ENCODE measurements at places on chromosomes 3 and 15.

- no peak for DNase-seq
These were observed 58.3 kb upstream of the TFRC start for GRCh38 chr3:196140224-196140623.

- no peak for DNase-seq
These were observed 74.2 kb downstream of the HMCES start for GRCh38 chr3:129352650-129353588.

DNA sequence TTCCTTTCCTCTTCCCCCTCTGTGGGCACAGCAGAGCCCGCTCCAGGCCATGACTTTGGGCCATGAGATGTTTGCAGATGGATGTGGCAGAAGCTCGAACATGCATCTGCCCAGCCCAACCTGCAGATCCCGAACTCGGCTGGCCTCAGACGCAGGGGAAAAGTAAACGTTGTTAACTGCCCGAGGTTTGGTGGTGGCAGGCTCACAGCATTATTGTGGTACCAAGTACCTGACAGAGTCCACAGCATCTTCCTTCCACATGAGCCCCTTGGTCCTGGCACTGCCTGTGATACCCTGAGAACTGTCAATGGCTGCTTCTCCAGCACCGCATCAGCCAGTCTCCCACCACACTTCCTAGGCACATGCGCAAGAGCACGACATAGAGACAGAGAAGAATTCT is 424.3 kb downstream of the OCA2 start:
- DNase-seq, result no peak

DNA sequence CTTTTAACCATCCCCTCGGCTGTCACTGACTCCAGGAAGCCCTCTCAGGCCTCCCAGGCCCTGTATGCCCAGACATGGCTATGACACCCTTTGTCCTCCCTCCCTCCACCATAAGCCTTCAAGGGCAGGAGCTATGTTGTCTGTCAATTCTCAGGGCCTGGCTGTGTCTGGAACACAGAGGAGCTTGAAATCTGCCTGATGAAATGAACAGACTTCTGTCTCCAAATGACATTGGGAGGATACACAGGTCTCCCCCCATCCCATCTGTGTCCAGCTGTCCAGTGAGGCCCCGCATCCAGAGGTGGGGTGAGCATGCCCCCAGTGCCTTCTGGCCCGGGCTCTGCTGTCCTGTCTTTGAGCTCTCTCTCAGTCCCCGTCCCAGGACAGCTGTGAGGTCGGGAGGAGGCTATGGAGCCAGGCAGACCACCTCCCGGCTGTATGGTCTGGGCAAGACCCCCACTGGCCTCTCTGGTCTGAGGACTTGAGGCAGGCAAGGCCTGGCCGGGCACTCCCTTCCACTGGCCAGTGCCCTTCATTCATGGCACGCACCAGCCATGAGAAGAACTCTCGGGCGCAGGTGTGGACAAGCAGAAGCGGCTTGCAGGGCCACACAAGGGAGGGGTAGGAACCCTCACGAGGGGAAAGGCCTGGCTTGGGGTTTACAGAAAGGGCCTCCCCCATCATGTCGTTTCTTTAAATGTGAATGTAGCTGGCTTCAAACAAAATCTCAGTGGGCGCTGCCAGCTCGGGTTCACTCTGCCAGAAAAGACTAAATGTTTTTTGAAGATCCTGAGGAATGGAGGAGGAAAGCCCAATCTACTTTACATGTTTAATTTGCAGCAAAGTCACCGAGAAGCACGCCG is 38.9 kb downstream of the PCSK6 start:
- DNase-seq, result no peak
